ENCODE measurements at places on chromosomes 13 and 19.

DNA sequence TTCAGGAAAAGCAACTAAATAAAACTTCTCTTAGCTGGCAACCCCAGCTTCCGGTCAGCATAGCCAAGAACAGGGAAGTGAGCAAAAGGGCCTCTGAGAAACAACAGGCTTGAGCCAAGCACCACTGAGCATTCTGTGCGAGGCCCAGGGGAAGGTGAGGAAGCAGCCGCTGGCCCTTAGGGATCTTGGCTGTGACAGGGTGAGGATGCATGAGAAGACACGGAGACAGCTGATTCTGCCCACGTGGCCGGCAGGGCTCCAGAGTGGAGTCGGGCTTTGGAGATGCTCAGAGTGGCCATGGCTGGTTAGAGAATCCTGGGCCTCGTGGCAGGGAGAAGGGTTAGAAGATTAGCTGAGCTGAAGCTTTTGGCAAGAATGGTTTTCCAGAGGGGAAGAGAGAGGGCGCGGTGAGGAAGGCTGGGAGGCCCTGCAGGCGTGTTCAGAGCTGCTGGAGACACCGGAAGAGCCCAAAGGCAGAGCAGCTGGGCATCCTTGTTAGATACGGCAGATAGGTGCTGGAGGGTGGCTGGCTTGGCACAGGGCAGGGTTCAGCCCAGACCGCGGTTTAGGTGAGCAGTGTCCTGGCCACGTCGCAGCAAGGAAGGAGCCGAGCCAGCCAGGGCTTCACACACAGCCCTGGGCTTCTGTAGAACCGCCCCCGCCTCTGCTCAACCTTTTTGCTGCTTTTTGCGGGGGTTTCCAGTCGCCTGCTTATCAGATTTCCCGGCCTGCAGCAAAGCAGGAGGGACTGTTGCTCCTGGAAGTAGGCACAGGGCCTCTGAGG, 17.3 kb downstream of the UPF1 start:
- peak; percentile 45 for DNase-seq

DNA sequence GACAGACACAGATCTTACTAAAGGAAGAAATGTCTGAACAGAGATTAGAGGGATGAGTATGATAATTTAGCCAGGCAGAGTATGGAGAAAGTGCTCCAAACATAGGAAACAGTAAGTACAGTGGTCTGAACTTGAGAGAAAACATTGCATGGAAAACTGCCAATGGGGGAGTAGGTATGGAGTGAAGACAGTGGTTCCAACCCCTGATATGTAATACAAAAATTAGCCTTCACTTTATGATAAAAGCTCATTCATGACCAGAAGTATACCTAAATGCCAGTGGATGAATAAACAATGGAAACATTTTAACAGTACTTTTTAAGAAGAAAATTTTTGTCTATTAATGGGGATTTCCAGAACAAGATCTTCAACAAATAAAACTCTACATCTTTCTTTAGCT, 334.0 kb downstream of the DIAPH3 start:
- DNase-seq = no peak

DNA sequence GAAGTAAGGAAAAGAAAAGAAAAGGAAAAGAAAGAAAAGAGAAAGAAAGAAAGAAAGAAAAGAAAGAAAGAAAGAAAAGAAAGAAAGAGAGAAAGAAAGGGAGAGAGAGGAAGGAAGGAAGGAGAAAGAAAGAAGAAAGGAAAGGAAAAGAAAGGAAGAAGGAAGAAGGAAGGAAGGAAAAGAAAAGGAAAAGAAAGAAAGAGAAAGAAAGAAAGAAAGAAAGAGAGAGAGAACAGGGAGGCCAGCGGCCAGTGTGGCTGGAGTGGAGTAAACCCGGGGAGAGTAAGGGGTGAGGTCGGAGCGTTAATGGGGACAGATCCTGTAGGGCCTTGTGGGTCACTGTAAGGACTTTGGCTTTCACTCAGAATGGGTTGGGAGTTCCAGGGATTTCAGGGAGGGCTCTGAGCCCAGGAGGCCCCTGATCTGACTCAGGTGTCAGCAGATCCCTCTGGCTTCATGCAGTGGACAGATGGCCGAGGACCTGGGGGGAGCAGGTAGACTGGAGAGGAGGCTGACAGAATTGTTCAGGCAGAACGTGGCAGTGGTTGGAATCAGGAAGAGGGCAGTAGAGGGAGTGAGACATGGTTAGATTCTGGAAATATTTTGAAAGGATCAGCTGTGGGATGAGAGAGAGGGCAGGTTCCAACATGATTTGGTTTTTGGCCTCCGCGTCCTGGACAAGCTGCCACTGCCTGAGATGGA, 19.8 kb upstream of the FXYD3 start:
- DNase-seq = no peak

DNA sequence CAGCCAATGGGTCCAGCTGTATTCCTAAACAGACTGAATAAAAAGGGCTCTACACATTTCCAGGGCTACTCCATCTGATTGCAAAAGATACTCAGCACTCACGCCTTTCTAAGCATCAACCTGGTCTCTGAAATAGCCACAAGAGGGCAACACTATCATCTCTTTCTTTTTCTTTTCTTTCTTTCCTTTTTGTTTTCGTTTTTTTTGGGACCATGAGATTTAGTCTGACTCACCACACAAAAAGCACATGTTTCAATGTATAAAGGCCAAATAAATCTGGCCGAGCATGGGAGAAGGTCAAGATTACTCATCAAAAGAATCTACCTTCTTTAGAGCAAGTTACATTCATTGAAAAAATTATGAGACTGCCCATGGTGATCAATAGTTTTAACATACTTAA, 805.6 kb upstream of the ARGLU1 start:
- no peak for DNase-seq

DNA sequence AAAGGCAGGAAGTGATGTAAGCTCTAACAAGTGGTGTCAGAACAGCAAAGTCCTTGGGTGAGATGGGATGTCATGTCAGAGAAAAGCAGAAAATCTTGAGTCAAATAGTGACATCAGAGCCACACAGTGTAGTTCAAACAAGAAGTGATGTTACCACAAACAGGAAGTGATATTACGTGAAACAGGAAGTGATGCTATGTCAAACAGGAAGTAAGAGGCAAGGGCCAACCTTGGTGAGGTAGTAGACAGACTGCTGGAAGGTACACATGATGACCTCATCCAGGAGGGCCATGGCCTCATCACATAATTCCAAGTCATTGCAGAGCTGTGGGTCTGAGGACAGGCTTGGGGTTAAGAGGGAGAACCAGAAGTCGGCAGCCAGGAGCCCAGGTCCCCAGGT, 7.0 kb upstream of the MAMSTR start:
- no peak for DNase-seq
